NCI-H524 (cell line): ENCODE measurements at places on chromosomes 3 and 15.

DNA sequence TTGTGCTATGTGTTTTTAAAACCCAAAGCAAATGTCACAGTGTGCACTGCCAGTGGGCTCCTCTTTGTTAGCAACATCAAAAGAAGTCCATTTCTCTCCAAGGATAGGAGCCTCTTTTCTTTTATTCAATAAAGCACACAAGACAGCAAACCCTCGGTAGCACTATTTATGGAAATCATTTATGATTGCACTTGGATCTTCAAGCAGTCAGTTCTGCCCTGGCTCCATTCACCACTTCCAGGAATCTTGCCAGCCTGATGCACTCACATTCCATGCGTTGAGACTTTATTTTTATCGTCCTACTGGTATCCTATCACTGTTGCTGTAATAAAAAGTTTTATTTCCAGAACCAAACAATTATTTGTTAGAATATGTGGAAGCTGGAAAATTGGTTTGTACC is 412.1 kb downstream of the TBL1XR1 start:
- DNase-seq: no peak

DNA sequence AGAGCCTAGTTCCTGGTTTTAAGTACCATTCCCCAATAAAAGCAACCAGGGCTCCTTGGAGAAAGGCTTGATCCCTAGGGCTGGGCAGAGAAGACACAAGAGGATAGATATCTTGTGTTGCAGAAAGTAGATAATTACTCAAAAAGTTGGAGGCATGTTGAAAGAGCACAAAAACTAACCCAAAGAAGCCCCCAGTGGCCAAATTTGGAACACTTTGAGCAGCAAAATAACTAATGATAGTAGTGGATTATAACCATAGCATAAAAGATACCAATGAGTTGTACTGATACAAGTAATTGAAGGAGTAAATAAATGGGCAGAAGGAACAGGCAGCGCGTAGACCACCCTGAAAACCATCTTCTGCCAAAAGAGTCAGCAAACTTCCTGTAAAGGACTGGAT is 12.0 kb downstream of the EXOSC7 start:
- DNase-seq: no peak

DNA sequence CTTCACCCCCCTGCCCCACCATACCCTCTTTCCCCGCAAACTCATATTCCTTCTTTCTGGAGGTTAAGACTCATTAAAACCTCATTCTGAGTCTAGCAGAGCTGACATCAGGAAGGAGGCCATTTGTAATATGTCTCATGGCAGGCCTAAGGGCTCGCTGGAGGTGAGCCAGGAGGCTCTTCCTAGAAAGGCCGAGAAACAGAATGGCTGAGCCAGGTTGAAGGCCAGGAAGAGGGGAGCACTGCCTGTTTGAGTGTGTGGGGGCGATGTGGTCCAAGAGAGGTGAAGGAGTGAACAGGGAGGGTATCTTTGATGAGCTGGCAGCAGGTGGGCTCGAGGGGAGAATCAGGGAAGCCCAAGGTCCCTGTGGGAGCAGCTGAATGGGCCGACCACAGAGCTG is 317.3 kb downstream of the TLE3 start:
- no peak for DNase-seq

- DNase-seq: no peak
Observed at GRCh38 chr15:28935316-28935715, 49.5 kb downstream of the APBA2 start.

- DNase-seq: no peak
Observed at GRCh38 chr3:108408883-108409799, 101.3 kb downstream of the MYH15 start.

GRCh38 chr15:91552555-91552954 is 301.0 kb upstream of the SLCO3A1 start:
- DNase-seq: peak; percentile 64

DNA sequence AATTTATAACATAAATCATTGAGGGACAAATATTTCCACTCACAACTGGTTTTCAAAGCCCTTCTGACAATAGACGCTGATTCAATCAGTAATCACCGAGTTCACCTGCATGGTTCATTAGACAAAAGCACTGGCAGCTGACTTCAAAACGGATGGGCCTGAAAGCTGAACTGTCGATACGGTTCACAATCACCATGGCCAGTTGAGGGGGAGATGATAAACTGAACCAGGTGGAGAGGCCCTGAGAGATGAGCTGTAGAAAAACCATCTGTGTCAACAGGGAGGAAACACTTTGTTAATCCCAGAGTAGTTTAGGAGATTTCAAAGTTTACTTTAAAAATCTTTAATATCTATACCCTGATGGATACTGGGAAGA is 75.0 kb downstream of the PEX5L start:
- peak; percentile 78 for DNase-seq

GRCh38 chr3:144028798-144029411 is 57.3 kb downstream of the DIPK2A start:
- no peak for DNase-seq

- no peak for DNase-seq
Observed at GRCh38 chr3:95939235-95939809, 875.1 kb upstream of the EPHA6 start.

DNA sequence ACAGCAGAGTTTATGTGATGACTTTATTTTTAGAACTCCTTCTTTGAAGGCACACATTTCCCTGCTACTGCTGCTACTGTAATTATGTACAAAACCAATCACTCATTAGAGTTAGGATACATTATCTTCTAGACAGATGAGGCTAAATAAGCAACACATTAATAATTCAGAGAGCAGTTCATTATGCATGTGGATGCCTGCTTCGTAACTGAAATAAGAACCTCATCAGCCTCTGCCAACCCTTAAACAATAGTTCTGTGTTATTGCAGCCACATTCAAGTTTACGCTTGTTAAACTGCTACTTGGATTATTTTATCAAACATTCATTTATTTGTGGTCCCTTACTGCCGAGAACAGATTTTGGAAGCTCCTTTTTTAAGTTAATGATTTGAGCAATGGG is 52.5 kb upstream of the C15orf61 start:
- no peak for DNase-seq

- peak; percentile 48 for DNase-seq
Observed at GRCh38 chr3:84772841-84773240, 185.9 kb upstream of the CADM2 start.

- no peak for DNase-seq
Observed at GRCh38 chr3:150931745-150932144, 26.5 kb upstream of the MINDY4B start.

DNA sequence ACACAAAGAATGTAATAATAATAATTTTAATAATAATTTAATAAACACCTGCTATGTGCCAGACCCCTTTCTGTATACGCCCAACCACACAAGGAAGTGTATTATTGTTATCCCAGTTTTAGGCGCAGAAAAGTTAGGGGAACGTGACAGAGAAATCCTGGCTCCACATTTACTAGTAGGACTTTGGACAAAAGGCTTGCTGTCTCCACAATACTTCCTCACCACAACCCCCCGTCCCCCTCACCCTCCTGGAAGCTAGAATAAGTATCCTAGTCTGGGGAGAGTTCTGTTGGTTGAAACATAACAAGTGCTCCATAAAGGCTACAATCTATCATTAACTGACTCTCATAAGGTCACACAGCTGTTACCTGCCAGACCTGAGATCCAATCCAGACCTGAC is 488 bp upstream of the IL17RD start:
- no peak for DNase-seq

- no peak for DNase-seq
Observed at GRCh38 chr3:181713280-181713647, 1.5 kb downstream of the SOX2 start.

- peak; percentile 78 for DNase-seq
Observed at GRCh38 chr3:38541806-38542205, 45.7 kb downstream of the EXOG start.

DNA sequence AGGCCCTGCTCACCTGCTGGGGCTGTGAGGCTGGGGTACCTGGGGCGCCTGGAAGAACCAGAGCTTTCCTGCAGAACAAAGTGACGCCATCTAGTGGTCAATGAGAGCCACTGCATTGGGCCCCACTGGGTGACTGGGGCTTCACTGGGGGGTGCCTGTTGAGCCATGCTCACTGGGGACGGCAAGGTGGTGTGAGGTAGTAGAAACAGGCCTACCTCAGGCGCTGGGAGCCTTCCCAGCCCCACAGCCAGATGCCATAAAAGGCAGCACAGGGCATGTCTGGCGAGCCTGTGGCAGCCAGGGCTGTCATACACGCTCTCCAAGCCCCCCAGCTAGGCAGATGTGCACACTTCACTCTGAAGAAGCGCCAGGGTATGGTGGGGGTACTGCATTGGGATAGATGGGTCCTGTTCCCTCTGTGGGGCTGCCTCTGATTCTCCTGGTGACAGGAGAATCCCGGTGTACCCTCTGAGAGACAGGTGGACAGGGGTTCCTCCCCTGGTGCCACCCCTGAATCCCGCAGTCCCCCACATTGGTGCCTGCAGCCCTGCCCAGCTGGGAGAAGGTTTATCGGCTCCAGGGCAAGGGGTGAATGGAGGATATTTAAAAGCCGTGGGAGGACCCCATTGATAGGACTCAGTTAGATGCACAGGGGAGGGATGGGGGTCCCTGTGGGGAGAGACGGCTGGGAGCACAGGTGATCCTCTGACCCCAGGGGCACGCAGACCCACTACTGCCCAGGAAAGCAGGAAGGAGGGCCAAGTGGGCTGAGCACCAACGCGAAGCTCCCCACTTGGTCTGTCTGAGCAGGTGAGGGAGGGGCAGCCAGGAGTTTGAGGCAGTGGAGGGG is 178.8 kb downstream of the NSMCE3 start:
- DNase-seq: no peak

DNA sequence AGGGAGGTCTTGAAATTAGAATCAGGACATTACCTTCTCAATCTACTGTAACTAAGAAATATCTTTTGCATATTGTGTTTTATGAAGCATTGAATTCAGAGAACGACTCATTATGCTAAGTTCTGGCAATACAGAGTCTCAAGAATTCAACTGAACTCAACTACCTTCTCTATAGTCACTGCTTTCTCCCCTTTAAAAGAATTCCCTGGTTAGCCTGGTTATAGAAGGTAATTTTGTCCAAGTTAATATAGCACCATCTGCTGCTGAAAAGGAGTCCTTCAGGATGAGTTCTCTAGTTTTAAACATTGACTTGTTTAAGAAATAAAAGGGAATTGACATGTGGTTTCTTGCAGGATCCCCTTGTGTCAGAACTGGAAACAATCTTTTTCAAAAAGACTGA is 60.2 kb downstream of the IL16 start:
- DNase-seq: no peak

DNA sequence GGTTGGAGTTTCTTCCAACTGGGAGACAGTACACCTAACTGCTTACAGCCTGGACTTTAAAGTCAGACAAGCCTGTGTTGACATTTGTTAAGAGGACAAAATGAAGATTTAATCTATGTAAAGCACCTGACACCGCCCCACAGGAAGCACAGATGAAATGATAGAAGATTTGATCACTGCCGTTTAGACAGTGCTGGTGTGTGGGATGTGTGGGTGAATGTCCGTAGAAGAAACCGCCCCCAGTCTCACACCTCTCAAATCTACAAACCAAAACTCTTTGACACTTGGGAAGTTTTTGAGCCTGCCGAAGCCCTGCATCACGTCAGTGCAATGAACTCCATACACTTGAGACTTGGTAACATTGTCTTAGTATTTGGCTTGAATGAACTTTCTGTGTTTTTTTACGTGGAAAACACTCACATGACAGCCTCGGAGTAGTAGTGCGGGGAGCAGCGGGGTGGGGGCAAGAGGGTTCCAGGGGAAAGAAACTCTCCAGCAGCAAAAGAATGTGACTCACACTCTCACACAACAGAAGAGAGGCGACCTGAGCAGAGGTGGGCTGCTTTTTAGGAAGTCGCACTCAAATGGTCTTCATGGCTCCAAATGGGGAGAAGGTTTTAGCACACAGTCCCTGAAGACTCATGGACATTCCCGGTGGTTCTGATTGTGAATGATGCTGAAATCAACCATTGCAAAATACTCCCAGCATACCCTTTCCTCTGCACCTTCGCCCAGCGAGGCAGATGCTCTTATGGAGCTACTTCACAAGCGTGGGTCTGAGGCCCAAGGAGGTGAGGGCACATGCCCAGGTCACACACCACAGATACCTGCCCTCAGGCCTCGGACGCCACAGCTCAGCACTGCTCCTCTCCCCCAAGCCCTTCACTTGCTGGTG is 79.2 kb downstream of the SRGAP3 start:
- DNase-seq: no peak

DNA sequence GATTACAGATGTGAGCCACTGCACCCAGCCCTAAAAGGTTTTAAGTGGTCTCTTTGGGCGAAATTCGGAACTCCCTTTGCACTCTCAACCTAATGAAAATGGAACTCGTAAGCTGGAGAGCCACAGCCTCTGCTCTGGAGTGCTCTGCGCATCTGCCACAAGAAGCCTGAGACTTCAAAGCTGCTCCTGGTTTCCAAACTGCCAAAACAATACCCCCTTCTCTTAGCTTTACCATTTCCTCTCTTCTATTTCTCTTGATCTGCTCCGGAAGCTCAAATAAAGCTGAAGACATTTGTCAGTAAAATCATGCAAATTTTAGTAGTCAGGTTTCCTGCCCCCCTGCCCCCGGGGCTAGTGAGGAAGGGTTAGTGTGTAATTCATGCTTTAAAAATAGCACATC is 312.7 kb downstream of the MFSD1 start:
- DNase-seq: no peak

GRCh38 chr3:111238885-111239284 is 167.3 kb downstream of the NECTIN3 start:
- no peak for DNase-seq

DNA sequence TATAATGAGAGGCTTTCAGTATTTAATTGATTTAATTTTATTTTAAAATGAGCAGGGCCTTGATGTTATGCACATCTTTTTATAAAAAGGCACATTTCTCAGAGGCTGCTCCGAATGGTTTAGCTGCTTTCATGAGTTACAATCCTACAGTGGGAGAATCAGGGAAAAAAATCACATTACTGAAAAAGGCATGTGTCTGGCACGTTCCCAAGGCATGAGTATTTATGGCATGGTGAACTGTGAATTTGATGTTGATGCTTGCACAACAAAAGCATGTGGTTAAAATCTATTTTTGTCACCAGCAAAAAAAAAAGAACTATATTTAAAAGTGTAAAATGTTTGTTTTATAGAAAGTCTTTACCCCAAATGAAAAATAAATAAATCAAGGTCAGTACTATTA is 485.2 kb upstream of the ROBO2 start:
- no peak for DNase-seq

GRCh38 chr3:96734273-96735009 is 80.0 kb upstream of the EPHA6 start:
- DNase-seq: no peak

DNA sequence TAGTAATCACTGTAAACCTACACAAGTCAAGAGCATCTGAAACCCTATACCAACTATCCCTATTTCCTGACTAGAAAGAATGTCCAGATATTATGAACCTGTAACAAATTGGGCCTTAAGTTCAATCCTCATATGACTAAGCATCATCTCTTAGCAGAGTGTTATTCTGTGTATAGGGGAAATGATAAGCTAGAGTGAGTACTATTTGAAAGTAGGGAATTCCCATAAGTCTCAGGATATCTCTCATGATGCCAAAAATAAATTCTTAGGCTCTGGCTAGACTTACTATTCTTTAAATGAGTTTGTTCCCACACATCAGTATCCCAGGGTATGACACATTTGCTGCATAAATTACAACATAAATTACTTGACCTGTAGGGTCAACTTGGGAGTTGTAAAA is 15.3 kb downstream of the MRPL47 start:
- DNase-seq: no peak

- no peak for DNase-seq
Observed at GRCh38 chr3:153159771-153160397, 2.1 kb upstream of the RAP2B start.

- DNase-seq: no peak
Observed at GRCh38 chr15:62075595-62076277, 9.0 kb downstream of the C2CD4A start.
